ENCODE measurements at places on chromosomes 3 and 15.

DNA sequence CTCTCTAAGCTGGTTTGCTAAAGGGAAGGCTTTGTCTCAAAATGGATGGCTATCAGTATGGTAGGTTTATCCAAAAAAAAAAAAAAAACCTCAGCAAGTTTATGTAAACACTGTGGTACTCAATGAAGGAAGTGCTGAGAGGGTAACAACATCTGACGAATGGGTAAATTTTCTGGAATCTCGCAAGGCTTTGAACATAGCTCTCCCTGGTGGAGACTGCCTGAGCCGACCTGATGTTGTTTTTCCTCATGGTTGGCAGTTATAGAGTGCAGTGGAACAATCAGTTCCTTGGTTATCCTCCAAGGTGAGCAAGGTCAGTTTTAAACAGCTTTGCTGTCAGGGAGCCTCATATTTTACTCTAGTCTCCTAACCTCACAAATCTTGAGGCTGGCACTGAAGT is 94.6 kb downstream of the ZPLD1 start:
- DNase-seq, result no peak

DNA sequence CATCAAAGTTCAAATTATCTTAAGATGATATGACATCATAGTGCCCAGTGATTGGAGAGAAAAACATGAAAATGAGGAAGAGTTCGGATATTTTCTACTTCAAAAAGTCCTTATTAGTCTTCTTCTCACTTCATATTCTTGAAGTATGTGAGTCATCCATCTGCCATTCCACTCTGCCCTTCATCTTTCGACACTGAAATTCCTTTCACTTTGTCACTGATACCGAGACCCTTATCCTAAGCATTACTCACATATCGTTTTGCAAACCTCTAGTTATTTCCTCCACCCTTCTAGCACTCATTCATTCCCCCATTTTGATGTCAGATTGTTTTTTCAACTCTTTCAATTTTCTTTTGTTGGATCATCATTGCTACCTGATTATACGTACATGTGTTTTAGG is 4.0 kb downstream of the OR5H14 start:
- DNase-seq, result no peak

GRCh38 chr15:31482122-31482922 is 155.7 kb downstream of the KLF13 start:
- DNase-seq, result no peak

DNA sequence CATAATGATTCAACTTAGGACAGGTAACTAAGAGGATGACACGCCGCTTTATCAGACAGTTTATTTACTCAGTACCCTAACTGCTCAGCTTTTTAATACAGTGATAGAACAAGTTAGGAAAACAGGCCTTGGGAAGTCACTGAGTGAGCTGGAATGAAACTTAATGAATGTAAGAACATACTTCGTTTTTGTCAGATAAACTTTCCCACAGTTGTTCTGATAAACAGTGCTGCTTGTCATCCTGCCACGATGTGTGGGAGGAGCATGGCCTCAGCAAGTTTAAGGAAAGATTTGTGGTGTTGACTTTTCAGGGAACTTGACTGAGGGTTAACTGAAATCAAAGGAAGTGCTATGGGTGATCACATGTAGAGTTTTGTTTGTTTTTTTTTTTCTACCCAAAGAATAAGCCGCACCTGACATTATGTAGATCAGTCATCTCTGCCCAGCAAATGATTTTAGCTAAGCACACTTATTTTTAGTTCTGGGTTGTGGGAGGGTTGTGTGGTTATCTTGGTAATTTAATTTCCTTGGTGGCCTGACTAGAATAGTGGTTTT is 5.6 kb upstream of the P2RY14 start:
- no peak for DNase-seq

DNA sequence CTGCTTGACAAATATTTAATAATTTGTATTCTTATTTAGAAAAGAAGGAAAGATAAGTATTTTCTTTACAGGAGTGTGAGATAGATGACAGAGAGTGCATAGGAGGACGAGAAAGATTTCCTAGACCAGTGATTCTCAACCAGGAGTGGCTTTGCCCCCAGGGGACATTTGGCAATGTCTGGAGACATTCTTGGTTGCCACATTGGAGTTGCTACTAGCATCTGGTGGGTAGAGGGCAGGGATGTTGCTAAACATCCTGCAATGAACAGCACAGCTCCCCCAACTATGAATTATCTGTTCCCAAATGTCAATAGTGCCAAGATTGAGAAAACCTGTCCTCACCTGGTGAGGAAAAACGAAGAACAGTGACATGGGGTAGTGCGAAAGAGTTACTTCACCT is 30.8 kb upstream of the MINAR1 start:
- no peak for DNase-seq

- no peak for DNase-seq
Measured at GRCh38 chr3:21377071-21377769, 373.8 kb downstream of the ZNF385D start.

- DNase-seq, result no peak
Measured at GRCh38 chr3:176951586-176952292, 245.5 kb downstream of the TBL1XR1 start.

DNA sequence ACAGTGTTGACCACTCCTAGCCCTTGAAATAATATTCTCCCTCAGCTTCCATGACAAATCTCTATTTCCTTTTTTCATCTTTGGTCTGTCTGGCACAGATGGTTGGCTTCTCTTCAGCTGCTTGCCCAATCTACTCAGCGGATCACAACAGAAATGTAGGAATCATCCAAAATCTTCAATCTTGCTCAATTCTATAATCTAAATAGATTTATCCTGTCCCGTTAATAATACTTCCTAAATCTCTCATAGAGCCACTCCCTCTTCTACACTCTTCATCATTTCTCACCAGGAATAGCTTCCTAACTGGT is 3.8 kb downstream of the PEAK1 start:
- no peak for DNase-seq

- no peak for DNase-seq
Measured at GRCh38 chr3:126543457-126544061, 15.2 kb downstream of the C3orf22 start.

DNA sequence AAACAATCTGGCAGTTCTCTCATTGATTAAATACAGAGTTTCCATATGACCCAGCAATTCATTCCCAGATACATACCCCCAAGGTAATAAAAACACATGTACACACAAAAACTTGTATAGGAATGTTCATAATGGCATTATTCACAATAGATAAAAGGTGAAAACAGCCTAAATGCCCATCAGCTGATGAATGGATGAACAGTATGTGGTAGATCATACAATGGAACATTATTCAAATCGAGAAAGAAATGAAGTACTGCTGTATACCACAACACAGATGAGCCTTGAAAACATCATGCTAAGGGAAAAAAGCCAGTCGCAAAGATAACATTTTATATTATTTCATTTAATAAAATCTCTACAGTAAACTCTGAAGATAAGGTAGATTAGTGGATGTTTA is 71.2 kb downstream of the SLTM start:
- no peak for DNase-seq

GRCh38 chr15:91974321-91974720 is 120.8 kb downstream of the SLCO3A1 start:
- DNase-seq, result no peak

- no peak for DNase-seq
Measured at GRCh38 chr3:43394041-43394554, 107.8 kb downstream of the SNRK start.

- no peak for DNase-seq
Measured at GRCh38 chr3:152335273-152335672, 66.5 kb downstream of the MBNL1 start.

GRCh38 chr15:87672309-87673288 is 583.9 kb downstream of the NTRK3 start:
- DNase-seq, result no peak

- peak; percentile 36 for DNase-seq
Measured at GRCh38 chr3:47512416-47513124, 942 bp downstream of the ELP6 start.

GRCh38 chr3:111700054-111700453 is 104.9 kb upstream of the ZBED2 start:
- no peak for DNase-seq

GRCh38 chr3:183591881-183592521 is 36.5 kb upstream of the KLHL6 start:
- no peak for DNase-seq

GRCh38 chr3:187743195-187744141 is 1.8 kb downstream of the BCL6 start:
- peak; percentile 63 for DNase-seq

GRCh38 chr3:151724576-151725562 is 8.9 kb upstream of the AADACL2 start:
- no peak for DNase-seq

DNA sequence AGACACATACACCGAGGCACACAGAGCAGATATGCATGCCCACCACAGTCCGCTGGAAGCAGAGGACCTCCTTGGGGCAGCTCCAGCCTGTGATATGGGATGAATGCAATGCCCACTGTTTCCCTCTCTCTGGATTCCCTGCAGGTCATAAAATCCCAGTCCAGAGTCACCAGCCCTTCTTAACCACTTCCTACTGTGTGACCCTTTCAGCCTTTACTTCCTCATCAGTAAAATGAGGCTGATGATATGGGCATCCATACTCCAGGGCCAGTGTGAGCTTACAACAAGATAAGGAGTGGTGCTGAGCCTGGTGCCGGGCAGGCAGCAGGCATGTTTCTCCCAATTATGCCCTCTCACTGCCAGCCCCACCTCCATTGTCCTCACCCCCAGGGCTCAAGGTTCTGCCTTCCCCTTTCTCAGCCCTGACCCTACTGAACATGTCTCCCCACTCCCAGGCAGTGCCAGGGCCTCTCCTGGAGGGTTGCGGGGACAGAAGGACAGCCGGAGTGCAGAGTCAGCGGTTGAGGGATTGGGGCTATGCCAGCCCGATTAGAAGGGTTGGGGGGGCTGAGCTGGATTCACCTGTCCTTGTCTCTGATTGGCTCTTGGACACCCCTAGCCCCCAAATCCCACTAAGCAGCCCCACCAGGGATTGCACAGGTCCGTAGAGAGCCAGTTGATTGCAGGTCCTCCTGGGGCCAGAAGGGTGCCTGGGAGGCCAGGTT is at the start of gene GNAT1:
Gene GNAT1, plus strand, starts transcription at position 675 of the 725 bp plus-strand sequence. CDS start 116 bp downstream, outside the sequence.
- no peak for DNase-seq

DNA sequence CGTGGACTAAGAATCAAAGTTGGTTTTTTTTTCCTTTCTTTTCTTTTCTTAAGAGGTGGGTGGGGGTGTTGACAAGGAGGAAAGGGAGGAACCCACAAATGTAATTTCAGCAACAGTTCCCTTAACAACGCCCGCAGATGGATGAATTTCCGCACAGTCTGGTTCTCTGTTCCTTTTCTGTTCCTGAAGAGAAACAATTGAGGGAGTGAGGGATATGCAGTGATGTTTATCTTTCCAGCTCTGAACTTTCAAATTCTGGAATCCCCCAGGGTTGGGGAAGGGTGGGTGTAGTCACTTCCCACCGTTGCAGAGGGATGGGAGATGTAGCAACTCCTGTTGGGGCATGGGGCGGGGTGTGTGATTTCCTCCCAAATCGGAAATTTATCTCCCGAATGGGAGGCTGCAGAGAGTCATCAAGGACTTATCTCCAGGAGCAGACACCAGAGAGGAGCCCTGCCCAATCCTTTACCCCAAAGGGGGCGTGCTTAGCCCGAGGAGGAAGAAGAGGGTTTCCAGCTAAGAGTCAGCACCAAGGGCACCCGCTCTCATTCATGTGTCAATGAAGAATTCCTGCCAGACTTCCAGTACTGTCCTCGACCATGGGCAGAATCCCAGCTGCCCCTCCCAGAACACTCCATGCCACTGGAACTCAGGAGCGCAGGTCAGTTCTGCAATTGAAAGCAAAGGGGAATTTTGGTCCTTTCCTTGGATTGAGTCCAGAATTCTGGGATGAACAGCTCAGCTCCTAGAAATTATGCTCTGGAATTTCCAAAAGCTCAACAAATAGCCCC is 35.0 kb upstream of the CFAP161 start:
- DNase-seq, result no peak

DNA sequence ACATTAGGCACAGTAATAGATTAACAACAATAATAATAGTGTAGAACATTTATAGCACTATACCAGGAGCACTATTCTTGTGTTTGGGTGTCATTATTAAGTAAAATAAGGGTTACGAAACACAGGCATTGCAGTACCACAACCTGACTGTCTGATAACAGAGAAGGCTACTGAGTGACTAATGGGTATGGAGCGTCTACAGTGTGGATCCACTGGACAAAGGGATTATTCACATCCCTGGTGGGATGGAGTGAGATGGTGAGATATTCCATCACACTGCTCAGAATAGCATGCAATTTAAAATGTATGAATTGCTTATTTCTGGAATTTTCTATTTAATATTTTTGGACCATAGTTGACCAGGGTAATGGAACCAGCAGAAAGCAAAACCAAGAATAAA is 18.2 kb downstream of the MINDY4B start:
- no peak for DNase-seq

GRCh38 chr15:57916695-57917094 is 148.8 kb downstream of the ALDH1A2 start:
- no peak for DNase-seq

GRCh38 chr3:102714567-102714966 is 279.8 kb downstream of the ZPLD1 start:
- no peak for DNase-seq

GRCh38 chr3:5122741-5123706 is 932 bp downstream of the ARL8B start:
- peak; percentile 35 for DNase-seq

DNA sequence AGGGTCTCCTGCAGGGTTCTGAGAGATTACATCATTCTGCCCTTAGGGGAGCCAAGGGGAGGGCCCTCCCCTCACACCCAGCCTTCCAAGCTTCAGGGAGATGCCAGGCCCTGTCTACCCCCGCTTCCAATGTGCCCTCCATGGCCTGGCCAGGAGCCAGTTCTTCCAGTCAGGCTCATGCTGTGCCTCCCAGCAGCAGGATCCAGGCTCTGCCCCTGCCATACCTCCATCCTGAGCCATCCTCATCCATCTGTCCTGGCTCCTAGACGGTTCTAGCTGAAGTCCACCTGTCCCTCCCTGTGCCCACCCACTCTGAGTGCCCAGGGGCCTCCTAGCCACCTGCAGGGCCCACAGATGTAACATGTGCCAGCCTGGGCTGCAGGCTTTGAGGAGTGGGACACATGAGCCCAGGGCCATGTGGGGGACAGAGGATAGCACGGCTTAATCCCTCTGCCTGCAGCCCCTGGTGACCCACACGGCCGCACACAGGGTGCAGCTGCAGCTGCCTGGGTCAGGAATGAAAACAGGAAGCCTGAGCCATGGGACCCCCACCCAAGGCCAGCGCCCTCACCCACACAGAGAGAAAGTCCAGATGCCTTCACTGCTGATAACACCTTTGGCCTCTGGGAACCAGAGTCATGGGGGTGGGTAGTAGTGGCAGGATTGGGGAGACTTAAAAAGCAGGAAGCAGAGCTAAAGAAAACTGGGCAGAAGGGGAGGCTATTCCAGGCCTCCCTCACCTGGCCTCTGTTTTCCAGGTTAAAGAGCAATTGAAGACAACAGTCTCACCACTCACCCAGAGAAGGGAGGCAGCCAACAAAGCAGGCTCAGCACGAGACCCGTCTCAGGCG is 11.8 kb downstream of the PLCD1 start:
- DNase-seq, result no peak

GRCh38 chr3:177279118-177279815 is 82.0 kb upstream of the TBL1XR1 start:
- no peak for DNase-seq

- DNase-seq, result no peak
Measured at GRCh38 chr15:42749266-42749665, 12.3 kb upstream of the CDAN1 start.

- no peak for DNase-seq
Measured at GRCh38 chr15:48516121-48516520, 129.4 kb downstream of the FBN1 start.

GRCh38 chr15:67149068-67149772 is 83.8 kb downstream of the SMAD3 start:
- DNase-seq, result no peak
